ENCODE measurements at places on chromosomes 1 and 21. TPM values are rescaled to one million over a fixed set of nuclear protein-coding genes. Genes with fewer than 3 reads are reported as not detected.

The KRTAP19-3 gene
- total RNA-seq: not detected

The NUDT4B gene
- total RNA-seq: 7.3 TPM

The HSPG2 gene
- 82.3 TPM for total RNA-seq

- no peak for DNase-seq
- H3K27me3 ChIP-seq: no peaks in the 10 kb centered on the region
- no peaks in the 10 kb centered on the region for H3K36me3 ChIP-seq
- no peak overlapping the region for H3K4me3 ChIP-seq
Measured at GRCh38 chr1:170580636-170581440, 48.9 kb downstream of the GORAB start.

DNA sequence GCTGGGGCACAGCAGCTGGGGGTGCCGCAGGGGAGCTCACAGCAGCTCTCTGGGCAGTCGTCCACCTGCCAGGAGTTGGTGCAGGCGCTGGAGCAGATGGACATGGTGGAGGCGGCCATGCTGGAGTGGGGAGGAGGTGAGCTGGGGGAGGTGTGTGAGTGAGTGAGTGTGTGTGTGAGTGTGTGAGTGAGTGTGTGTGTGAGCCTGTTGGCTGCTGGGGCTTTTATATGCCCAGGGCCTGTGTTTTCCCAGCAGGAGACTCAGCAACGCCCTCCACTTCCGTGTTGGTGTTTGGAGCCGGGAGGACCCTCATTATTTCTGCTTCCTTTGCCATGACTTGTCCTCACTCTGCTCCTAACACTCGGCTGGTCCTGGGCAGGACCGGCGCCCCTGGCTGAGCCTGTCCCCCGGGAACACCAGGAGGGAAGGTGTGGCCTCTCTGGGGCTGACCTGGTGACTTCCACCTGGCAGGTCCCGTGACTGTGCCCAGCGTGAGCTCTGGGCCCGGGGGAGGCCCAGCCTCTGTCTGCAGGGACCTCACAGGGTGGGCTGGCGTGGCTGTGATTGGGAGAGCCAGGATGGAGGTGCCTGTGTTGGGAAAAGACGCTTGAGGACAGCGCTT, at the start of gene KRTAP10-2:
Gene KRTAP10-2 (minus strand): TSS at position 166 of the 622 bp plus-strand sequence. CDS start 47 bp downstream, at position 119.
- no peak within 1 kb of the TSS for H3K27ac ChIP-seq
- no peaks in the 10 kb centered on the region for H3K27me3 ChIP-seq
- no peaks in the 10 kb centered on the region for H3K36me3 ChIP-seq
- DNase-seq: no peak

DNA sequence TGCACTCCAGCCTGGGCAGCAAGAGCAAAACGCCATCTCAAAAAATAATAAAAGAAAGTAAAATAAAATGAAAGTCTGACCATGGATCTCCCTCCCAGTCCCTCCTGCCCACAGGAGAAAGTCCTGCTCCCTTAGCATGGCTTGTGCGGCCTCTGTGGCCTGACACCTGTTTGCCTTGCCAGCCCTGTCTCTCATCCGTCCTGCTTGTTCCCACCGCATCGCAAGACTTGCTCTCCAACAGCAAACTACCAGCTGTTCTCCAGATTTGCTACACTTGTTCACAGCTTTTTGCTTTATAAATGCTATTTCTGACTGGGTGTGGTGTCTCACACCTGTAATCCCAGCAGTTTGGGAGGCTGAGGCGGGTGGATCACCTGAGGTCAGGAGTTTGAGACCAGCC, 2.7 kb downstream of the ETV3L start:
- H3K4me3 ChIP-seq: no peak overlapping the region
- no peaks in the 10 kb centered on the region for H3K36me3 ChIP-seq
- no peaks in the 10 kb centered on the region for H3K4me1 ChIP-seq
- H3K27me3 ChIP-seq: no peaks in the 10 kb centered on the region
